Stimulated activated CD4-positive, alpha-beta T cell treated with anti-CD3 and anti-CD28 coated beads, Interleukin-12 subunit alpha, Interleukin-12 subunit beta, amount 100 ng/mL, for 4 hours (primary cell): ENCODE measurements at places on chromosomes 12 and 14.
A peak's percentile ranks its signal among the peaks of the same experiment; 100 is the strongest.

- DNase-seq: no peak
Measured at GRCh38 chr14:72613975-72614319, 280.0 kb downstream of the DPF3 start.

GRCh38 chr12:98464190-98464589 is 51.2 kb upstream of the TMPO start:
- DNase-seq: no peak

- no peak for DNase-seq
Measured at GRCh38 chr12:120144215-120144614, 27.7 kb upstream of the RAB35 start.

- DNase-seq: no peak
Measured at GRCh38 chr12:26374934-26375680, 179.7 kb downstream of the SSPN start.

DNA sequence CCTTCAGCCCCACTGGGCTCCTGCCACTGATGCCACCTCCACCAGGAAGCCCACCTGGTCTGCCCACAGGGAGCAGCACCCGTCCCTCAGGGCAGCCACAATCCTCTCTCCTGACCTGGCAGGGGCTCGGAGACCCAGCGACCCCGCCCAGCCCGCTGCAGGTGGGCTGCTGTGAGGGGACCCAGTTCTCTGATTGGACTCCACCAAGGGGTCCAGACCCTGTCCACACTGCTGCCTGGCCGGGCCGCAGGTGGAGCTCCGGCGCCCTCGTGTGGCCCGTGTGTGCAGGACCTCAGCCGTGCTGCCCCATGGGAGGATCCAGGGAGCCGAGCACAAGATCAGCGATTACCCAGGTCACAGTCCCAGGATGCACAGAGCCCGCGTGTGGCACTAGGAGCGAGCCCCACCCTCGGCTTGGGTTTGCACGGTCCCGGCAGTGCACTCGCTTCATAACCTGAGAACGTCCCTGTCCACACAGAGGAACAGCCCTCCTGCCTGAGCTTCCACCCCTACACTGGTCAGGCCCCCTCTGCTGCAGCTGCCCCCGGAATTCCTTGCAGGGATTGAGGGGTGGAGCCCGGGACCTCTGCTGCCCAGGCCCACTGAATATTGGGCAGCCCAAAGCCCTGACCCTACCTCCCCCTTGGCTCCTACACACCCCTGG is 35.4 kb upstream of the TMEM179 start:
- peak; percentile 41 for DNase-seq
